ENCODE measurements at places on chromosomes 2 and 18.

- DNase-seq = no peak
Measured at GRCh38 chr2:52918551-52918950, 849.1 kb upstream of the CHAC2 start.

DNA sequence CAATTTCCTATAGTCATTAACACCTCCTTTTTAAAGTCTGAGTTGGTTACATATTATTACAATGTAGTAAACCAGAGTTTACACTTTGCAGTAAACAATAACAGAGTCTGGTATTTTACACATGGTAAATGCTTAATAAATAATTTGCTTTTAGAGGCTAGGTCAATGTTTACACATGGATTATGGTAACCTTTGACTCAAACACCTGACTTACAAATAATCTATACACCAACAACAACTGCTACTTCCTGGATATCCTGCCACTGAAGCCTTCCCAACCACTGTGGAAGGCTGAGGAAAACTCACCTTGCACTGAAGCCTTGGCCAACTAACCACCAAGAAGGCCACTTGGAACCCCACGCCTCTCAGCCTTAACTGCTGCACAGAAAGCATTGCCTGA lies 5.4 kb downstream of the ALS2 start:
- DNase-seq = no peak

DNA sequence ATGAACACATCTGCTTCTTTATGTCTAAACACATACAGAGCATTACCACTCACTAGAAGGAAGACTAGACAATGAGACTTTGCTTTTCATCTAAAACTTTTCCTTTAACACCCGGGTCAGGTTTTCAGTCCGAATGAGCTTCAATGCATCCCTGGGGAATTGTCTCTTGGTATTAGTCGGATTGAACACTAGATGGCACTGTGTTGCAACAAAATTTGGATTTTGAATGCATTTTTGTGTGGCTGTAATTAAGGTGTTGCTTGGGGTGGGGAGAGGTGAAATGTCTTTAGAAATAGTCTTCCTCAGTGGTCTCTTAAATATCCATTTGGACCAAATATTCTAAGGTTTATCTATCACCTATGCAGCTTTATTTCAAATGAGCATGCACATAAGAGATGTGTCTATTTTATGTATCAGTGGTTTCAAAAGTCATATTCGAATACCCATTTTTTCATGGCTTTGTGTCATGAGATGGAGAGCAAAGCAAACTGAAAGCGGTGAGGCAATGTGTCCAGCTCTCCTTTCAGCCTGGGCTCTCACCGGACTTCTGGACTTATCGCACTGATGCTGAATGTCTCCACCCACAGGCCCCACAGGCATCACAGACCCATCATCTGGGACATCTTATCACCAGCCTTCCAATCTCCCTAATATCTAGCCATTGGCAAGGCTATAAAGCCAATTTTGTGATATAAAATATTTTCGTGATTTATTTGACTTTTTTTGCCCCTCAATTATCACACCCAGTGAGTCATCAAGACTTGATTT lies 510.3 kb downstream of the RNF144A start:
- no peak for DNase-seq

DNA sequence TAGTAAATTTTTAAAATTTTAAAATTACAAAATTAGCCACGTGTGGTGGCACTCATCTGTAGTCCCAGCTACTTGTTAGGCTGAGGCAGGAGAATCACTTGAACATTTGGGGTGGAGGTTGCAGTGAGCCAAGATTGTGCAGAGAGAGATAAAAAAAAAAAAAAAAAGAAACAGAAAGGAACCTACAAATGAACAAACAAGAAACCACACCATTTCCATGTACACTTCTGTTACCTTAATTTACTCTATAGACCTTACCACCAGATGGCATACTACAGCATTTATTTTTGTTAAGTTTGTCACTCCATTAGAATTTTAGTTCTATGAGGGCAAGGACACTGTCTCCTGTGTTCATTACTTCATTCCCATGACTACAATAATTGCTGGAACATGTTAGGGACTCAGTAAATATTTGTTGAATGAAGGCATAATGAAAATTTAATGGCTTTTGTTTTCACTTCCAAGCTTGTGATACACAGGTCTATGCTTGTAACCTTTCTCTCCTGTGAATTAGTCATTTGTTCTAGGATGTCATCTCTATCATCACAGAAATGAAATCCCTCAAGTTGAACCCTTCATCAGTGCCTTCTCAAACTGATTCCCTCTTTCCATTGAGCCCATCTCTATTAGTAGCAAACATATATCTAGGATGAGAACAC lies 76.0 kb downstream of the ARHGAP15 start:
- no peak for DNase-seq

DNA sequence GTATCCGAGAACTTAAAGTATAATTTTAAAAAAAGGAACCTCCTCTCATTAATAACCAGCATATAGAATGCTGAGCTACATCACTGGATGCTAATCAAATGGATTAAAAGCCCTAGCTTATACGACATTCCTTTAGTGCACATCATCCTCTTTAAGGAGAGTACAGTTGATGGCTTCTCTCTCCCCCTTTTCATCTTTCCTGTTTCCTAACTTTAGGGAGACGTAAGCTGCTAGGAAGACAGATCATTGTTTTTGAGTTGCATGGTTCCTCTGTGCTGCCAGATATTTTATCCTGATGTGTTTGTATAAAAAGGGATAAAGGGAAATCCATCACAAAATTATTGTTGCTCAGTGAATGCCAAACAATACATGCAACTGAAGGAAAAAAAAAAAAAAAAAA lies 94.2 kb downstream of the SLC8A1 start:
- DNase-seq = no peak

GRCh38 chr2:202847693-202848524 lies 23.7 kb downstream of the ICA1L start:
- no peak for DNase-seq

GRCh38 chr18:58167073-58167472 lies 123.0 kb downstream of the NEDD4L start:
- DNase-seq = no peak

GRCh38 chr2:212777020-212777491 lies 238.5 kb upstream of the ERBB4 start:
- no peak for DNase-seq

DNA sequence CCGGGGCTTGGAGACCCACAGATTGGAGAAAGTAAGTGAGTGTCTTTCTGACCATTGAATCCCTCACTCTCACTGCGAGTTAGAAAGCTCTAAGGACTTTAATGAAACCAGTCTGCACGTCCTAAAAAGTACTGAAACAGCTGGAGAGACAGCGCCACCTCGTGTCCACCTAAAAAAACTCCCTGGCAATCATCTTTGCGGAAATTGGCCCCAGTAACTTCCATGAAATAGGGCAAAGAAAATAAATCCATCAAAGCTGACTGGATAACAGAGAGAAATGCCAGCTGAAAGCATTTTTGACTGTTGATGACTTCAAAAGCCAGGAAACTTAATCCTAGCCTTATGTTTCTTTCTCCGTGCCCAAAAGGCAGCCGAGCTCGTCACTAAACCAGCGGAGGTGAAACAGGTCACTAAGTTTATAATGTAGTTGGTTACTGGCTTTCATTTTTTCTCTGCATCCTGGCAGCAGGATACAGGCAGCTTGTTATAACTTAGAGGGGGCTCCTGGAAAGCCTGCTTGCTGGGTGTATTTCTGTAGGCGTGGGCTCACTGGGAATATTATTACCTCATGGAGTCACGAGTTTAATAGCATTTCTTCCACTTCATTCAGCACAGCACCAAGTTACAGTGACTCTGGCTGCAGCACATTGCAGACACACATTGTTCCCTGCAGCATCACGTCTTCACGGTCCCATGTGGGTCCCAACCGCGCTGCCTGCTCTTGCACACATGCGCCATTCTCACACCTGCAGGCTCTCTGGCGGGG lies 266.5 kb downstream of the HRH4 start:
- DNase-seq = no peak

GRCh38 chr18:36217348-36217747 lies 30.1 kb downstream of the MOCOS start:
- no peak for DNase-seq

DNA sequence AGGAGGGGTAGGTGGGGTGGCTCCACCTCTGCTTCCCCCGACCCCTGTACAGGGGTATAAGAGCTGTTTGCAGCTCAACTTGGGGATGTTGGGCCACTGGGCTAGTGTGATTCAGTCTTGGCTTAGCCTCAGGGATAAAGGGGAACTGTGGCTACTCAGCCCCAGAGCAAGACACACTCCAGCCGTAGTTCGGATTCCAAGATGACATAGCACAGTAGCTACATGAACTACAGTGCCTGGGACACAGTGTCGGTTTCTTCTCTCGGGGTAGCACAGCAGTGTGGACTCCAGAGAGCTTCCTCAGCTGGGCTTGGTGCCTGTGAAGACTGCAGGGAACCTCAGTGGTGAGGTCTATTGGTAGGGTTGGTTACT lies 21.1 kb downstream of the CARF start:
- no peak for DNase-seq

GRCh38 chr2:178819992-178820391 lies 12.8 kb upstream of the TTN start:
- no peak for DNase-seq

GRCh38 chr2:221120643-221121042 lies 451.5 kb downstream of the EPHA4 start:
- no peak for DNase-seq

All from stimulated activated CD8-positive, alpha-beta memory T cell treated with anti-CD3 and anti-CD28 coated beads, Interleukin-15, amount 100 ng/mL, for 4 hours (primary cell).